Stimulated activated CD8-positive, alpha-beta memory T cell treated with anti-CD3 and anti-CD28 coated beads, Interleukin-7, amount 100 ng/mL, for 4 hours (primary cell): ENCODE measurements at places on chromosomes 2 and 18.

- no peak for DNase-seq
These were observed 26.6 kb upstream of the ANKRD62 start for GRCh38 chr18:12066910-12067511.

GRCh38 chr18:12345491-12346239 is 31.4 kb downstream of the AFG3L2 start:
- no peak for DNase-seq

GRCh38 chr2:237737196-237737865 is 61.2 kb upstream of the RBM44 start:
- DNase-seq, result no peak

GRCh38 chr2:241933179-241933911 is 63.8 kb downstream of the RTP5 start:
- DNase-seq, result no peak

DNA sequence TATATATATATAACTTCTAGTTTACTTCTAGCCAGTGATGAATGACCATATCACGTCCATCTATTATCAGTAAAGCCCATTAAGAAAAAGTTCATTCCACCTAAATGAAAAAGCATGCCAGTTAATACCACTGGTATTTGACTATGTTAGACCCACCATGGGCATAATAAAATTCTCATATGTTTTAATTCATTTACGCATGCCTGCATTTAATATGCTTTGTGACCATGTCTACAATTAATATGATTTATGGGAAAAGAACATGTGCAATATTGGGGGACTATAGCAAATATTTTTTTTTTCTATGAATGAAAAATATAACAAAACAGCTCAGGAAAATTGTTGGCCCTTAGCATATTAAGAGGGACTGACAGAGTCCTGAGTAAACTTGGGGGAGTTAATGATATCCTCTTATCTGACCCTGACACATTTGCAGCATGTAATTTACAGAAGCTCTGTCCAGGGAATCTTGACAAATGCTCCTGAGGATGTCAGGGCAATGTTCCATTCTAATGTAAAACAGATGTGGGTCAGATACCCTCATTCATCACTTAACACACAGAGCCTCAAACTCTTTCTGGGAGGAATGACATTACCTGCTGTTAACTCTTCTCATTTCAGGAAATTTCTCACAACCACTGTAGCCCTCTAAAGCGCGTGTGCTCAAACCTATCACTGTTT is 90.6 kb downstream of the PAX3 start:
- no peak for DNase-seq

DNA sequence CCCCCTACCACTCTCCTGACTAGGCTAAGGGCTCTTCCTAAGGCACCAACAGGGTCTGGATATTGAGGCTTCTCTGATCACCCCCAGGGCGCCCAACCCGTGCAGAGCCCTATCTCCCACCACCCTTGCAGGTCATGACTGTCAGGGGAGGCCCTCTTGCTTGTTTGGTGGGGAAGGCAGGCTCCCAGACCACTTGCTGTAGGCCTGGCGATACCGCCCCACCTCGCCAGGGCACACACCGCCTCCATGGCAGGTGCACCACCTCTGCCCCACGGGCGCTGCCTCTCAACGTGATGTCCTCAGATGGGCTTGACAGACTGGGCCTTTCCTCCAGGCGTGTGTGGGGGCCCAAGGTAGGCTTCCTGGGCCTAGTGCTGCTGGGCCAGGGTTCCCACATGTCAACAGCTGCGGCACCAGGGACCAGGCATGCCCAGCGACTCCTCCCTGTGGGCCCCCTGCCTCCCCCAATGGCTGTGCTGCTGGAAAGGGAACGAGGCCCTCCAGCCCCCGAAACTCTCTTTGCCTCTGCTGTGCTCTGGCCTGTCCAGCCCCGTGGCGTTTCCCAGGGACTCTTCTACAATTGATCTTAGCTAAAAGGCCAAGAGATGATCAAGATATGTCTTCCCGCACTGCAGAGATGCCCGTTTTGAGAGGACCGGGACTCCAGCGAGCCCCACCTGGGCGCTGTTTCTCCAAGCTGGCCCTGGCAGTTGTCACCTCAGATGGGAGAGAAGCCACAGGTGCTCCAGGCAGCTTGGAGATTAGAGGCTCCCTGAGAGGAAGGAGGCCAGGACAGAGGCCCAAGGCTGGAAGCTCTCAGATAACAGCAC is 7.5 kb downstream of the NPPC start:
- DNase-seq, result no peak
